ENCODE measurements at places on chromosomes 6 and 20.

DNA sequence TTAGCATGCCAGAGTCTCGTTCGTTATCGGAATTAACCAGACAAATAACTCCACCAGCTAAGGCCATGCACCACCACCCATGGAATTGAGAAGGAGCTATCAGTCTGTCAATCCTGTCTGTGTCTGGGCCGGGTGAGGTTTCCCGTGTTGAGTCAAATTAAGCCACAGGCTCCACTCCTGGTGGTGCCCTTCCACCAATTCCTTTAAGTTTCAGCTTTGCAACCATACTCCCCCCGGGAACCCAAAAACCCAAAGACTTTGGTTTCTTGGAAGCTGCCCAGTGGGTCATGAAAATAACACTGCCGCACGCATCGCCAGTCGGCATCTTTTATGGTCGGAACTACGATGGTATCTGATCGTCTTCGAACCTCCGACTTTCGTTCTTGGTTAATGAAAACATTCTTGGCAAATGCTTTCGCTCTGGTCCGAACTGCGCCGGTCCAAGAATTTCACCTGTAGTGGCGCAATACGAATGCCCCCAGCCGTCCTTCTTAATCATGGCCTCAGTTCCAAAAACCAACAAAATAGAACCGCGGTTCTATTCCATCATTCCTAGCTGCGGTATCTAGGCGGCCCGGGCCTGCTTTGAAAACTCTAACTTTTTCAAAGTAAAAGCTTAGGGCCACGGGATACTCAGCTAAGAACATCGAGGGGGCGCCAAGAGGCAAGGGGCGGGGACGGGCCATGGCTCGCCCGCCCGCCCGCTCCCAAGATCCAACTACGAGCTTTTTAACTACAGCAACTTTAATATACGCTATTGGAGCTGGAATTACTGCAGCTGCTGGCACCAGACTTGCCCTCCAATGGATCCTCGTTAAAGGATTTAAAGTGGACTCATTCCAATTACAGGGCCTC lies 1958.5 kb upstream of the DEFB115 start:
- no peak for DNase-seq

DNA sequence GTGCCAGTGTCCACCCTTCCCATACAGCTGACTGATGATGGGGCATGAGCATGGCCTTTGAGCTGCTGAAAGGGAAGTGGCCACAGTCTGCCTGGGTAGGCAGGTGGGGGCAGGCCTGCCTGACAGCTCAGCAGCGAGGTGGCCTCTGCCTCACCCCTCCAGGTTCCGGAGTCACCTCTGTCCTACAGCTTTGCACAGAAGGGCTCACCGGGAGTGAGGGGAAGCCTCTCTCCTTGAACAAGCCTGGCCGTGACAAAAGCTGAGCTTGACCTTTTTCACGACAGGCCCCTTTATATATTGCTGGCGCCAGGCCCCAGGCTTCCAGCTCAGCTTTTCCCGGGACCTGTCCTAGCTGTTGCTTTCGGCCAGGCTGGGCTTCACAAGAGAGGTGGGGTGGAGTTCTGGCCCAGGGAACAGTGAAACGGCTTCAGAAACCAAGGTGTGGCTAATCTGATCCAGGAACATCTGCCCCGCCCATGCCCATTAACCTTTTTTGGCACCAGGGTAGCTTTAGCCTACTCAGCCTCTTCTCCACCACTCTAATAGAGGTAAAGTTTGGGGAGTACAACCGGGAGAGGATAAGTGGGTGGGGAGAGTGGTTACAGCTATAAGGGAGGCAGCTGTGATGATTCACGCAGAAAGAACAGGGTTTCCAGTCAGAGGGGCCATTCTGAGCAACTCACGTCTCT lies 42.9 kb downstream of the C6orf132 start:
- DNase-seq = peak; percentile 80

DNA sequence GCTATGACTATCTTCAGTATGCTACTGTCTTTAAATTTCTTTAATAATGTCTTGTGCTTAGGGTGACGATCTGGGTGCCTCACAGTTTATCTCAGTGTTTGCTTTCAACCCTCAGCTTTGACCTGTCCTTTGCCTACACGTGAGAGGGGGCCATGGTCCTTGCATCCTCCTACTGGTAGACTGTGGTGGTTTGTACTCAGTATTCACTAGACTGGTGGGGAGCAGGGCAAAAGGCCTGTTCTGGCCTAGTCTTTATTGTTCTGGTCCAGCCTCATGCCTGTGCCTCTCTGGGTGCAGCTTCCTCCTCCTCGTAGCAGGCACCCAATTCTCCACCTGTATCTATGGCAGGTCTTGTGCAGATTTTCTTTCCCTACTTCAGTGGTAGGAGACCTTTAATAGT lies 354.9 kb downstream of the CD109 start:
- DNase-seq = no peak

GRCh38 chr6:22845467-22845866 lies 276.1 kb downstream of the HDGFL1 start:
- no peak for DNase-seq

- DNase-seq = peak; percentile 32
Measured at GRCh38 chr6:113584767-113585166, 272.4 kb upstream of the MARCKS start.

GRCh38 chr20:61408951-61409740 lies 157.1 kb downstream of the CDH4 start:
- no peak for DNase-seq

DNA sequence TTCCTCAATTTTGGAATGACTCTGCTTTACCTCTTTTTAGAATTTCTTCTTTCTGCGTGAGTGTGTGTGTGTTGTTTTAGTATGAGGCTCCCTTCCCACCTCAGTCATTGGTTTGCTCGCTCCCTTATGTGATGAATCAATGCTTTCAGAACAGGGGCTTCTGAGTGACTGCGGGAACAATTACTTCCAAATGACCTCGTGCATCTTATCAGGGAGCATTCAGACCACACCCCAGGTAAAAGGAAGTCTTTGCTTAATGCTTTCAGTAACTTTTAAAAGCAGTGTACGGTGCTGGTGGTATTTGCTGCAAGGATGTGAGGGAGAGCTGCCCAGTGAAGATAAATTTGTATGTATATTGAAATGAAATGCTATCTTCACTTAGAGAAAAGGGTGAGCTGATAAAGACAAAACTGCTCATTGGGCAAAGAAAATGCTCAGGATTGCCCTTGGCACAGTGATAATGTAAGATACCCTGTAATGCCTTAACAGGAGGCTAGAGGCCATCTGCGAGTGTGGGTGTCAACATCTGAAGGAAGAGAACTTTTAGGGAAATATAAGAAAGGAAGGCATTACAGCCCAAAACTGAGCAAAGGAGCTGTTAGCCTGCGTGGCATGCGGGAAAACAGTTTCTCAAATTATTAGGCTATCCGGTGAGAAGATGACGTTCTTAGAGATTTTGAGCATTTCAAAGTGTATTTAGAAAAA lies at the start of gene MLIP:
TSS of gene MLIP (plus strand) at position 103 of the 705 bp plus-strand sequence. CDS start at position 140, 37 bp downstream.
- DNase-seq = no peak

- DNase-seq = no peak
Measured at GRCh38 chr20:7516621-7517111, 423.6 kb downstream of the HAO1 start.

GRCh38 chr6:43986177-43986825 lies 141.0 kb downstream of the MRPL14 start:
- DNase-seq = no peak

- no peak for DNase-seq
Measured at GRCh38 chr20:36655004-36655403, 9.0 kb upstream of the SLA2 start.

DNA sequence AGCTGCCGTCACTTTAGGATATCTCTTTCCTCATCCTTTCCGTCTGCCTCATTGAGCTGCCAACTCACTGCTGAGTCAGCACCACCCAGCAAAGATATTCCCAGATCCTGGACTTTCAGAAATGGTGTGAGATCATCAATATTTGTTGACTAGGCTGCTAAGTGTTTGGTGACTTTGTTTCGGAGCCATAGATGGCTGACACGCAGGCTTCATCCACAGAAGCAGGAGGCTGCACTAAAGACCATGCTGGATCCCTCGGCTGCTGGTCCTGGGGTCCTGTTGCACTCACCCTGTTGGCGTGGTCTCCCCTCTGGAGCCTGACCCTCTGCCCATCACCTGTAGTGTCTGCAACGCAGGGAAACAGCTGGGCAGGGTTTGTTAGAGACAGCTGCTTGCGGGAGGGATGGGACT lies 96.5 kb downstream of the ERMARD start:
- no peak for DNase-seq

- DNase-seq = peak; percentile 21
Measured at GRCh38 chr6:105810105-105810921, 275.8 kb upstream of the PRDM1 start.

GRCh38 chr6:127290391-127291265 lies 24.0 kb downstream of the RNF146 start:
- no peak for DNase-seq

DNA sequence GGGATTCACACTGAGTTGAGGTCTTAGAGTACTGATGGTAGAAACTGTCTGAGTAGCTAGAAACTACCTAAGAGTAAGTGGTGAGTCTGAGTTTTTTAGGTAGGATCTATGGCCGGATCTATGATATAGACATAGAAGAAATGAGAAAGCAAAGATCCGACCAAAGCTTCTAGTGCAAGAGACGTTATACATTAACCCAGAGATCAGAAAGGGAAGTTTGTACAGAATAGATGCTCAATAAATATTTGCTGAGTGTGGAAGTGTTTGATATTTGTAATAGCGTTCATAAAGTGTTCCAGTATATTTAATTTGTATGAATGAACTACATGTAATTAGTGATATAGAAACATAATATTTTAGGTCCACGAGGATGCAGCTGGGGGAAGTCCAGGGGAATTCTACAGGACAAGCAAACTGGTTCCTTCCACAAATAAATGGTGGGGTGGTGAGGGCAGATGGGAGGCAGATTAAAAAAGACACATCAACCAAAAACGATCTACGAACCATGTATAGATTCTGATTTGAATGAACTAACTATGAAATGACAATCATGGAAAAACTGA lies 31.9 kb upstream of the JARID2 start:
- no peak for DNase-seq

- DNase-seq = peak; percentile 54
Measured at GRCh38 chr6:106750142-106750918, 121.0 kb downstream of the QRSL1 start.

GRCh38 chr20:54133434-54134427 lies 40.1 kb downstream of the CYP24A1 start:
- DNase-seq = no peak

- no peak for DNase-seq
Measured at GRCh38 chr20:46307999-46308257, 370 bp downstream of the CDH22 start.

DNA sequence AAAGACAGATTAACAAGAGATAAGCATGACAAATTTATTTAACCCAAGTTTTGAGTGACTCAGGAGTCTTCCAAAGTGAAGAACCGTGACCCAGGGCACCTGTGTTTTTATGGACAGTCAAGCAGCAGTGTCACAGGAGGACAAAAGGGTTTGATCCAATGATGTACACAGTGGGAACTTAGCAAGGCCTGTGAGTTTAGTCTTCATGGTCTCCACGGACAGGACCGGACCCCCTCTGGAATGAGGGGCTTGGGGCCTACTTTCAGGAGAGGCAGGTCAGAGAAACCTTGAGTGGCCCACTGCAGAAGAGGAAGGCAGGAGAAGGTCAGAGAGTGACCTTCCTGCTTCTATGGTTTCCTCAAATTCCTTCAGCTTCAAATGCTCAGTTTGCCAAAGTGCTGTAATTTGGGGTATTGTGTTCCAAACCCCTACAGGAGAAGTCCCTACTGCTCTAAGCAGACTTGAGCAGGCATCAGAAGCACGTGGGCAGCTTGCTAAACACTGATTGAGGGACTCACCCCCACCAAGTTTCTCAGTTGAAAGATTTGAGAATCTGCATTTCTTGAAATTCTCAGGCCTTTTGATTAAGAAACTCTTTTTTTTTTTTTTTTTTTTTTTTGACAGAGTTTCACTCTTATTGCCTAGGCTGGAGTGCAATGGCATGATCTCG lies 26.4 kb upstream of the ZMYND8 start:
- no peak for DNase-seq

DNA sequence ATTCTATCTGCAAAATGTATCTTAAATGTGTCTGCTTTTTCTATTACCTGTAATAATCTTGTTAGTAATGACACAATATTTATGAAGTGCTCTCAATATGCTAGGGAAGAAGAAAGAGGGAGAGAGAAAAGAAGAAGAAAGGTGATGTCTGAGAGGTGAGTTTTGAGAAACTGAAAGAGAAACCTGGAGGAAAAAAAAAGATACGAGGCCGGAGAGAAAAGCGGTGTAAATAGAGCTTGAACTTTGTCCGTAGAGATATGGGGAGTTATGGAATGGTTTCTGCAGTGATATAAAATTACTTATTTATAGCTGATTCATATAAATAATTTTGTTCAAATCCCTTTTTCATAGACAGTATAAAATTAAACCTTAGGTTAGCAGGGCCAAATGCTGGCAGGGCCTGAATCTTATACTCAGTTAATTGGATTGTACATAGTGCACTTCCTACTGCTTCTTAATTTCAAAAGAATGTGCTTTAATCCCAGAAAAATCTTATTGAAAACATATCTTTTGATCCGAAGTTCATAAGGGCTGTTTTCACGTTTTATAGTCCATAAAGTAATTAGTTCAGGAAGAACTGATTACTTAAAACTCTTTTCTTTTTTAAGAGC lies 43.0 kb downstream of the MYB start:
- DNase-seq = no peak

DNA sequence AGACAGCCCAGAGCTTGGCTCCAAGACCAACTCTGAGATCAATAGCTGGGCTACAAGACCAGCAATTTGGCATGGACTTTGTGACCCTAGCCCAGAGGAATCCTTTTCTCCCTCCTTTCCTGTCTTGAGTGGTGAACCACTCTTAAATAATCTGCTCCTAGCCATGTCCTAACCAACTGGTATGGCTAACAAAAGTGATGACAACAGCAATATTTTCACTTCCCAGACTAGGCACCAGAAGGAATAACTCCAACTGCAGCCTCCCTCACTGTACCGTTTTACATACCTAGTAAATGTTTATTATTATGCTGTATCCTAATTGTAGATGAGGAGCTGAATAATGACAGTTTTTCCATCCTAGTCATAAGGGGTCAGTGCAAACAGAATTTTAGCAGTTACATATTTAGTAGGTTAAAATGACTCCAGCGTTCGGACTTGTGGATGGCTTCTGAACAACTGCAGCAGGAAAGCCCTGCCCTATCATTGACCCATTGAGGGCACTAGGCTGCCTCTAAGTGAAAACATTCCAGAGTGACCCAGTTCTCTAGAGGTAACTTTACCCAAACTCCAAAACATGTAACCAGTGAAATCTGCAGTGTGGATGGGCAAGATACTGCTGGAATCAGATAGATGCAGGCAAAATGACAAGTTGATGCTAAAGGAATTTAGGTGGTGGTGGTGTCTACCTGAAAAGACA lies 77.1 kb downstream of the SH3BGRL2 start:
- no peak for DNase-seq

DNA sequence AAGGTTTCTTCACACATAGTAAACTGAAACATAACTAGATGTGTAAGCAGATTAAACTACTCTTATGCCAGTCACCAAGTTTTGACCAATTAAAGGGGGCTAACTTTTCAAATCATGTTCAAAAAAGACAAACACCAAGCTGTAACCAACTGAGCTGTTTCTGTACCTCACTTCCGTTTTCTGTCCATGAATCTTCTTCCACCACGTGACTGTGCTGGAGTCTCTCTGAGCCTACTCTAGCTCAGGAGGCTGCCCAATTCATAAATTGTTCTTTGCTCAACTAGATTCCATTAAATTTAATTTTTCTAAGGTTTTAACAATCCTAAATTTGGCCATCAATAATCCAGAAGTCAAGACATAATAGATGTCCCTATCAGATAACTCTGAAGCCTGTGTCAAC lies 229.4 kb downstream of the FNDC1 start:
- DNase-seq = no peak

GRCh38 chr6:27140999-27141528 lies 106.4 kb upstream of the PRSS16 start:
- DNase-seq = no peak

GRCh38 chr20:50810842-50811241 lies 16.0 kb downstream of the BCAS4 start:
- DNase-seq = no peak
